ENCODE measurements at places on chromosomes 4 and X.

DNA sequence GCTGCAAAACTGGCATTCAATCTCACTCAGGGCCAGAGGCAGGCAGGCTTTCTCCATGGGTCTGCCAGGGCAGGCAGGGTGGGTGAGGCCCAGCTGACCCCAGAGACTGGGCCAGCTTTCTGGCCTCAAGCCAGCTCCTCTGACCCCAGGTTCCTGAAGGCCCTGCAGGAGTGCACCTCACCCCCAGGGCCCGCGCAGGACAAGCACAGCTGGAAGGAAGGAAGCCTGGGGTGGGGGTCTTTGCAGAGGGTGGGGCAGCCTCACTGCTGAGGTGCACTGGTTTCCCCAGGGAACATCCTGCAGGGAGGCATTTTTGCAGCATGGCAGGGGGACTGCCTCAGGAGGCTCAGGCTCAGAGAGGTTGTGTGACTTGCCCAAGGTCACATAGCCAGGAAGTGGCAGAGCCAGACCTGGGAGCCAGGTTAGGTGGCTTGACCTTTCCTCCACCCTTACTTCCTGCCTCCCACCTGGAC is 31.5 kb upstream of the AFAP1 start:
- no peak for DNase-seq

- no peak for DNase-seq
Observed at GRCh38 chr4:120317713-120318112, 251.1 kb upstream of the MAD2L1 start.

DNA sequence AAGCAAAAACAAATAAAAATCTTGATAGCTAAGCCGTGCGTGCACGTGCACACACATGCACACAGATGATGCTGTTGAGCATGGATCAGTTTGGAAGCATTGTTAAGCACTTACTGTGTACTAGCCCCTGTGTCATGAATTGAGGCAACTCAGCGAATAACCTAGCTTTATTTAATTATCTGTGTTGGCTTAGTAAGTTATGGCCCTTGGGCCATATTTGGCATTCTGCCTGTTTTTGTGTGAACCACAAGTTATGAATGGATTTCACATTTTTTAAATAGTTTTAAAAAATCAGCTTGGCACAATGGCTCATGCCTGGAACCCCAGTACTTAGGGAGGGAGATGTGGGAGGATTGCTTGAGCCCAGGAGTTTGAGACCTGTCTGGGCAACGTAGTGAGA is 113.6 kb upstream of the CBLL2 start:
- DNase-seq, result no peak

GRCh38 chr4:122959981-122960610 is 37.7 kb upstream of the NUDT6 start:
- DNase-seq, result peak; percentile 70

- DNase-seq, result no peak
Observed at GRCh38 chr4:108533245-108533844, 87.0 kb upstream of the RPL34 start.

DNA sequence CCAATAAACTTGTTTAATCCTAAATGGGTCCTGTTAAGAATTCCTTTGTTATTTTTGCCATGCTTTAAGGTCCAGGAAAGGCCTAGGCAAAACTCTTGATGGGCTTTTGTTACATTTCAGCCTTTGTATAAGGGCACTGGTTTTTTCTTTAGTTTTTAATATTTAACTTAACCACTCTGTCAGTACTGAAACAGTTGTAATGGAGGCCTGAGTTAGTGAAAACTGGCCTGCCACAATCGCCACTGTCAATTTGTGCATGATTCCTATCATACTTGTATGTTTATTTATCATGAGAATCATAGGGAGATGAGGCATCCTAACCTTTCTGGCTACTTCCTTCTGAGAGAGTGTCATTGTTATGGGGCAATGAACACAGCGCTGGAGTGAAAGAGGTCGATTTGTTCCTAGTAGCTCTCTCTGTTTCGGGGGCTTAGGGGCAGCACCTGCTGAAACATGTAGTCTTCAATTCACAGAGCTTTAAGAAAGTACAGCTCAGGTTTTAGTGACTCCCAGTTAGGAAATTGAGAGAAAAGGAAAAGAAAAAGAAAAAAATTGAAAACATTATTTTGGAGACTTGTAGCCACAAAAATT is 393.8 kb upstream of the FSTL5 start:
- no peak for DNase-seq

DNA sequence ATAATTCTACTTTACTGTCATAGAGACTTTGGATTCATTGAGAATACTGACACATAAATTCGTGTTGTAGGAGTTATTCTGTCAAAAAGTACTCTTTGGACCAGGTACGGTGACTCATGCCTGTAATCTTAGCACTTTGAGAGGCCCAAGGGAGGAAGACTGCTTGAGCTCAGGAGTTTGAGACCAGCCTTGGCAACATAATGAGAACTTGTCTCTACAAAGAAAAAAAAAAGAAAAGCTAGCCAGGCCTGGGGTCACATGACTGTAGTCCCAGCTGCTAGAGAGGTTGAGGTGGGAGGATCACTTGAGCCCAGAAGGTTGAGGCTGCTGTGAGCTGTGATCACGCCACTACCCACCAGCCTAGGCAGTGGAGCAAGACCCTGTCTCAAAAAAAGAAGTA is 54.9 kb downstream of the WDR19 start:
- no peak for DNase-seq

- DNase-seq, result no peak
Observed at GRCh38 chr4:531721-532565, 32.9 kb downstream of the PIGG start.

DNA sequence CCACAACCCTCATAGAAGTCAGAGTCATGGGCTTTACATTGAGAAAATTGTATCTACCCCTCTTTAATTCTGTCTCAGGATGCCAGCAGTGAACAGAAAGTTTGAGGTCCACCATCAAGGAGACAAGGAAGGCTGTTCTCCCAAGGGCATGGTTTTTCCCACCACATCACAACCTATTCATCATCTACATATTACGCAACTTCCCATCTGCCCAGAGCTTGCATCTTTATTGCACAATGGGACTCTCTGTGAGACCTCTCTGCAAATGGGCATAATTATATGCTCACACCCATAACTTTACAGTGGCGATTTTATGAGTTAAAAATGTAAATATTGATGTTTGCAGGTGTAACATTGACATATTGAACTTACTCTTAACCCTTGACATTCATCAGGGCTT is 38.9 kb downstream of the PAGE2 start:
- DNase-seq, result no peak

DNA sequence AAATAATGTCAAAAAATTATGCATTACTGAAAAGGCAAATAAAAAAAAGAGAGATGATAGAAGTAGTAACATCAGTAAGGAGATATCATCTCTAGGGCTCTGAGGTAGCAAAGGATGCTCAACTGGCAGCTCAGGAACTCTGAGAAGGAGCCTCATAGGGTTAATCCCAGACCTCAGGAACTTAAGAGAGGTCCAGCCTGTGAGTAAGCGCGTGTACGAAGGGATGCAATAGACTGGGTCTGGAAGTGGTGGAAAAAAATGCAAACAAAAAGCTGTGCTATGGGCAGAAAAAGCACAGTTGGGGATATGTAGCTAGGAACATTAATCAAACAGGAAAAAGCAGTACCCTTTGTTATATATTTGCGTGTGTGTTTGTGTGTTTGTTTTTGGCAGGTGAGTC is 282.0 kb downstream of the GALNTL6 start:
- DNase-seq, result no peak

DNA sequence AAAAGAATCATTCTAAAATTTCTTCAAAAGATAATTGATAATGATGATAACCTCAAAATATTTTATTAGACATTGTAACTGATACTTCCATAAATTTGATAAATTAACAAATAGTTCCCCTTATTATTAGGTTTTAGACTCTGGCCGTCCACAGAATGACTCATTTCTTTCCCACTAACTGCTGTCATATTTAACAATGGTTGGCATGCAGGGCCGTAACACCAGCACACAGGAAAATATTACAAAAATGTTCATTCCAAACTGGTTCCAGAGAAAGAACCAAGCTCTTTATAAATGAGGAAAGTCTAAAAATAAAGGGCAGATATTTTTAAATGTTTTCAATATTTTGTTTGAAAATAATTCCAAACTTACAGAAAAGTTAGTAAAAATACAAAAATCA is 28.2 kb downstream of the WDFY3 start:
- no peak for DNase-seq

GRCh38 chrX:5644776-5645175 is 583.9 kb downstream of the NLGN4X start:
- no peak for DNase-seq

DNA sequence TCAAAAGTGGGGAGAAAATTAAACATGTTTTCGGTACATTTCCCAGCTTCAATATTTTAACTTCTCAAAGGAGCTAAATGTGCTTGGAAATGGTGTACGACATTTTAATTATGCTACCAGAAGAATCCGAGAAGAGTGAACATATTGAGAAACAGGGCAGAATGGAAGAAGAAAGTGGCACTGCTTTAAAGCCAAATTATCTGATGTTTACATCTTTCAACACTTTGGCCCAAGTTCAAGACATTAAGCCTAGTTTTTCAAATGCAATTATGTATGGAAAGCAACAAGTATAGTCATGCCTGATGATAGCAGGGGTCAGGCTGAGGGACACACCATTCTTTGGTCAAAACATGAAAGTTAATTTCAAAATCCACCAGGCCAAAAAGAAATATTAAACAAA is 577.9 kb upstream of the ZFP42 start:
- DNase-seq, result no peak

DNA sequence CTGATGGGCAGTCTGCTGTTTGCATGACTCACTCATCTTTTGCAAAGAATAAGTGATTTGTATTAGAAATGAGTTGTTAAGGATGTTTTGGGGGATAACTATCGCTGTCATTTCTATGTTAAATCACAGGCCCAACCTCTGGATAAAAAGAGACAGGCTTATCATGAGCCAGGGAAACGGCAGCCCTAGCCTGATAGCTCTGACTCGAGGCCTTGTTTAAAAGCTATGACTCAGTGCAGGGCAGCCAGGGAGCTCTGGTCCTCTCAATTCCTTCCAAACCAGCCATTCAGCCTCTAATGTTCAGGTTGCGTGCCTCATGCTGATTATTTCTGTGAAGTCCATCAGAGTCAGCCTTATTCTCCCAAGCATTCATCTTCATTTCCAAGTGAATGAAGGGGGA is 305.9 kb upstream of the HAND2 start:
- DNase-seq, result peak; percentile 33

DNA sequence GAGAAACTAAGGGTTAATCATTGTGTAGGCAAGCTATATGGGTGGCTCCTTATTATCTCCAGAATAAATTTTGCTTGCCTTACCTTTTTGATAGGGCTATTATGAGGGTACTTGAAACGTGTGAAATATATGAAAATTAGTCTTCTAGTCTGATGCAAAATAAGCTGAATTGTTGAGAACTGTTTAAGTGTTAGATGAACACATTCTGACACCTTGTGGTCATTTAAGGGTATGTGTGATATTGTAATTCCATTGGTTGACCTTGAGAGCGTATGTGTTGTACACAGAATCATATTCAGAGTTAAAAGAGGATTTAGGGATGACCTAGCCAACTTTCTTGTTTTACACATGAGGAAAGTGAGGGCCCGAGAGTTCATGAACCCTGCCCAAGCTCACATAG is 44.6 kb upstream of the LINC00632 start:
- no peak for DNase-seq

GRCh38 chr4:152559641-152560040 is 23.7 kb upstream of the FBXW7 start:
- DNase-seq, result no peak

- no peak for DNase-seq
Observed at GRCh38 chr4:139972305-139972704, 181.7 kb downstream of the MAML3 start.

GRCh38 chr4:40769266-40769665 is 19.5 kb downstream of the NSUN7 start:
- no peak for DNase-seq

GRCh38 chr4:55706541-55706940 is 70.4 kb upstream of the NMU start:
- no peak for DNase-seq

- DNase-seq, result no peak
Observed at GRCh38 chrX:134173541-134174272, 63.3 kb upstream of the CCDC160 start.

- DNase-seq, result no peak
Observed at GRCh38 chrX:64977830-64978229, 1.6 kb upstream of the ZC4H2 start.

DNA sequence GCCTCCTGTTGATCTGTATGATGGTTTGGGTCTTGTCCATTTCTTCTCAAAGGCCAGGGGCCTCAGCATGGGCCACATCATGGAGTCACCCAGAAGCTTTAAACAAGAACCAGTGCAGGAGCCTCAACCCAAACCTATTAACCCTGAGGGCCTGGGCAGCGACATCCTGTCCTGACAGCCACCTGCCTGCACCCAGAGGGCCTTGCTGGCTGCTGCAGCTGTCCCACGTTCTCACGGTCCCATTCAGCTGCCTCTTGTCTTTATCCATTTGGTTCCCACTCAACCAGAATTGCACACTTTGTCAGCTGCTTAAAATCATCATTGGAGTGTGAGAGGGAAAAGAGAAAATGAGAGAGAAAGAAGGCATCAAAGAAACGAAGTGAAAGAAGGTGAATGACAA is 21.6 kb downstream of the C4orf50 start:
- DNase-seq, result no peak

DNA sequence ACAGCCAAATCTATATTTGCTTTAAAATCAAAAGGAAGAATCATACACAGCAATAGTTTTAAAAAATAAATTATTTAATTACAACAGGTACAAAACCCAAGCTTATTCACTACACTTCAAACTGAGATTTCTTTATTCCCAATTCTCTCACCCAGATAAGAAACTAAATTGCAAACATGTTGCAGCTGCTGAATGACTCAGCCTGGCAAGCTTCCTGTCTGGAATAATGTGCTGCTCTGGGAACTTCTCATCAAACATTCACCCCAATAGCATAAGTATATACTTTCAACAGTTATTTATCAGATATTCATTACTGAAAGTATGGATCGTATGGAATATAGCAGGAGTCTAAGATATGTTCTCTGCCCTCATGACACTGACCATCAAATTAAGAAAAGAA is 43.0 kb upstream of the GABRA2 start:
- no peak for DNase-seq

DNA sequence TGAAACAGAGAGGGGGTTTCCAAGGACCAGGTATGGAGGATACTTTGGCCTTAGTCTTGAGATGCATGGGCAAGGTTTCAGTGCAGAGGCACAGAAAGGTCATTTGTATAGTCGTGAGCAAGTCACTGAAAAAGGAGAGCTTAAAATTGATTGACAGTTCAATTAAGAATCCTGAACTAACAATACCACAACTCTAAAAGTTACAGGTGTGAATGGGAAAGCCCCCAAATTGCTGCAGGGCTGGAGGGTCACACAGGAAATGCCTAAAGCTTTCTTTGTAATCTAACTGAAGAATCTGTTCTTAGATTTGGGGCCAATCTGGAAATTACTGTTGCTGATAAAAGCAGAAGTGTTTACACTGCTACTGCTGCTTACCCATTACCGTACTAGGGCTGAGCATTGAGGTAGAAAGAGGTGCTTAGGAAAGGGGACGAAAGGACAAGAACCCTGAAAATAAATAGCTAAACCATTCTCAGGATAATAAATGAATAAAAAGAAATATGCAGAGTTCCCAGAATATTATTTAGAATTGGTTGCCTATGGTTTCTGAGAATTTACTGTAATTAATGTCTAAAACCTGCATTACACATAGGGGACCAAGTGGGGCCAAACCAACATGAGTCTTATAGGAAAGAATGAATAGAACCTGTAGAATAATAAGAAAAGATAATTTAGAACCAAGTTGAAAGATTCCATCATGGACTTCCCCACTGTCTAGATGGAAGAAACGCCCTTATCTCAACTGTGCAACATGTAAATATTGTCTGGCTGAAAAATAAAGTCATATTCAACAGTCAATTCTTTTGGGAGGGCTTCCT is 91.9 kb upstream of the PPP1R2C start:
- DNase-seq, result no peak

- DNase-seq, result peak; percentile 45
Observed at GRCh38 chr4:3305610-3306371, 13.0 kb downstream of the RGS12 start.
